Right lung (tissue), 10 donors: ENCODE measurements at places on chromosomes 2 and 18. TPM values are rescaled to one million over a fixed set of nuclear protein-coding genes. Genes with fewer than 3 reads are reported as not detected.

The CCDC178 gene
- 2.0 TPM for polyA plus RNA-seq

The LIPG gene
- 22.9 TPM for polyA plus RNA-seq

The ABCB11 gene
- polyA plus RNA-seq: not detected

The LINC00305 gene
- 0.46 TPM for polyA plus RNA-seq

The CAPG gene
- 51.9 TPM for polyA plus RNA-seq

DNA sequence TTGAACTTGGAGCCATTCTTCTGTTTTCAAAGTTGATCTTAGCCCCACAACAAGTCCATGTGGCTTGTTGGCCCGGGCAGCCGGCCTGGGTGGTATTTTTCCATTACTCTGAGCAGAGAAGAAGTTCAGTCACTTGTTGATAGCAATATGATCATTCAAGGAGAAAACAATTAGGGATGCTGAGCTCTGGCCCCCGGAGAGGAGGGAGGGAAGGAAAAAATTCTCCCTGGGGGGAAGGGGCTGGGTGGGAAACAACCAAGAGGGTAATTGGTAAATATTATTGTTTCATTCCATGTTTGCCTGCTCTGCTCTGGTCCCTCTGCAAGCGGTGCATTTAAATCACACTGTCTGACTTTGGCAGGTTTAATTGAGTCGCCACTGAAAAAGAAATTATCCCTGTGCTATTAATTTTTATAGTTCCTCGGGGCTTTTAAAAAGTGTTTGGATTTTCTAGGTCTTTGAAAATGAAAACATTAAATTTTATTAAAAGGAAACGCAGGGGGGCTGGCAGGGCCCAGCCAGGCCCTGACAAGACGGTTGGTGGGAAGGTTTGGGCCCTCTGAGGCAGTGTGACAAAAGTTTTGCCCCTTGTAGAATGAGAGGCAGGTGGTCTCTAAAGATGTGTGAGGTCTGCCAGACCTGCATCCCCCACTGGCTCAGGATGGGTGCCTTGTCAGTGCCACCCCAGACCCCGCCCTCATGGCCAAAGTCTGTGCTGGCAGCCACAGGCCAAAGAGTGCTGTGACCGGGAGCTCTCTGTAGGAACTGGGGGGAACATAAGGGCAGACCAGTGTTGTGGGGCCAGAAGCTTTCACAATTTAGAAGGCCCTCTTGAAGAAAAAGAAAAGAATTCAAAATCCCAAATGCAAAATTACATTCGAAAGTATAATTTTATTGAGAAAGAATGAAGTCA is 52.5 kb upstream of the SLC14A2 start:
- no peak for DNase-seq

GRCh38 chr2:75023666-75024455 is 65.4 kb downstream of the POLE4 start:
- no peak for DNase-seq

- no peak for DNase-seq
These were observed 40.5 kb downstream of the HS6ST1 start for GRCh38 chr2:128277961-128278681.

DNA sequence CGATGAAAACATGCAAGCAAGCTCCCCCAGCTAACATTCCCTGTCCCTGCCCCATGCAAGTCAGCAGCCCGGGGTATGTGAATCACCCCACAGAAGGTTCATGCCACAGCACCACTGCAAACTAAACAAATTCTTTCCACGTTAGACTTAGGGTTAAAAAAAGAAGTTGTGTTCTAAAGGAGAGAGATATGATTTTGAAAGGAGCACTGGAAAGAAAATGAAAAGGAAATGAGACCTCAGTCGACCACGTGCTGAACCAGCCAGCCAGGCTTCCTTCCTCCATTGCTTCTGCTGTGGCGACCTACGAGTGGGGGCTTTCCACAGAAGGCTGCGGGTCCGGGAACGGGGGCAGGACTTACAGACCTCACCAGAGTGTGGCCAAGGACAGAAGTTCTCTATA is 52.0 kb downstream of the ARL4C start:
- no peak for DNase-seq

DNA sequence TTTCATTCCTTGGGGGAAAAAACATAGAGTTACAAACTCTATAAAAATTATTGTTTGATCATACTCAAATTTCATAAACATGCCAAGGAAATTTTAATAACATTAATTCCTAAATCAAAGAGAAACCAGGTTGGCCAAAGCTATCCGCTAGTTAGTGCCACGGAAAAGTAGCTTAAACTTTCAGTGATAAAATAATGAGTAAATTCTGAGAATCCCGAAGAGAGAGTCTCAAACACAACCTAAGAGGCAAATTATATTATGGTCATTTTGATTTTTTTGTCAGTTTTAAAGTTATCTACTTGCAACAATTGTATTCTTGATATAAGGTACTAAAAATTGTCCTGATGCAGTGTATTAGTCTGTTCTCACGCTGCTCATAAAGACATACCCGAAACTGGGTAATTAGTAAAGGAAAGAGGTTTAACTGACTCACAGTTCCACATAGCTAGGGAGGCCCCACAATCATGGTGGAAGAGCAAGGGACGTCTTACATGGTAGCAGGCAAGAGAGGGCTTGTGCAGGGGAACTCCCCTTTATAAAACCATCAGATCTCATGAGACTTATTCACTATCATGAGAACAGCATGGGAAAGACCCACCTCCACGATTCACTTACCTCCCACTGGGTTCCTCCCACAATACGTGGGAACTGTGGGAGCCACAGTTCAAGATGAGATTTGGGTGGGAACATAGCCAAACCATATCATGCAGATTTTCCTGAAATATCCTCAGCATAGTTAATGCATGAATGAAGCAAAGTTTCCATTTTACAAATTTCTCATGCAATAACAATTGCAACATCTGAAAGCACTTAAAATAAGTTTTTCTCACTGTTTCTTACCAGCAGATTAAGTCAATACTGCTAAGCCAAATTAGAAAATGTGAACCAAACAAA is 205.9 kb upstream of the STK17B start:
- DNase-seq: no peak

- DNase-seq: no peak
These were observed 220.6 kb downstream of the SETBP1 start for GRCh38 chr18:44901283-44901682.

DNA sequence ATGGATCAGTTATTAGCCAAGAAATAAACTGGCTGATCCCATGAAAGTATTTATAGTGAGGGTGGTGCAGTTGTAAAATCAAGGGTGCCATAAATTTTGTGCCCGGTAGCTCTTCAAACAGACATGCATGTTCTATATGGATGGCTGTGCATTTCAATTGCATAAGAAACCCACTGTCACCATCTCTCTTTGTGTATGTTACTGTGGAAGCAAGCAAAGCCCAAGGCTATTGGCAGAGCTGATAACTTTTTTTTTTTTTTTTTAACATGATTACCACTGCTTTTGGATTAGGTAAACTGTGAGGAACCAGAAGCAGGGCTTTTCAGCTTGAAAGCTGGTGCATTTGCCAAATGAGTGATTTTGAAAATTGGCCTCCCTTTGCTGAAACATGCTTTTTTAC is 332.6 kb downstream of the SOX11 start:
- DNase-seq: no peak

- DNase-seq: no peak
These were observed 305.0 kb upstream of the NRP2 start for GRCh38 chr2:205377324-205377723.

GRCh38 chr2:36820942-36821605 is 124.6 kb downstream of the VIT start:
- DNase-seq: no peak

DNA sequence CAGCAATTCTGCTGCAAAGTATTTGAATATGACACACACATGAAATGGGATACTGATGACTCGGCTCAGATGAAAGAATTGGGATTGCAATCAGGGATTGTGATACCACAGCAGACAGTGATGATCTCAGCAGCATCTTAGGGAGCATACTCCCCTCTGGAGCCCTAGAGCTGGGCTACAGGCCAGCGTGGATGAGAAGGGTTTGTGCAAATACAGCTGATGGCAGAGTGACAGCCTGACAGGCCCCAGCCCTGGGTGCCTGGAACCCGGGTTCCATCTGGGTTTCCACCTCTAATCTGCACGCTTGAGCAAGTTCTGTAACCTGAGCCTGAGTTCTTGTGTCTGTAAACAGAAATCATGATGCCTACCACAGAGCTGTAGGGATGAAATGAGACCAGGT is 418.0 kb downstream of the LRATD1 start:
- no peak for DNase-seq

GRCh38 chr2:187548656-187549055 is 5.6 kb downstream of the TFPI start:
- DNase-seq: no peak

GRCh38 chr2:75276093-75277029 is 77.0 kb upstream of the TACR1 start:
- DNase-seq: no peak

DNA sequence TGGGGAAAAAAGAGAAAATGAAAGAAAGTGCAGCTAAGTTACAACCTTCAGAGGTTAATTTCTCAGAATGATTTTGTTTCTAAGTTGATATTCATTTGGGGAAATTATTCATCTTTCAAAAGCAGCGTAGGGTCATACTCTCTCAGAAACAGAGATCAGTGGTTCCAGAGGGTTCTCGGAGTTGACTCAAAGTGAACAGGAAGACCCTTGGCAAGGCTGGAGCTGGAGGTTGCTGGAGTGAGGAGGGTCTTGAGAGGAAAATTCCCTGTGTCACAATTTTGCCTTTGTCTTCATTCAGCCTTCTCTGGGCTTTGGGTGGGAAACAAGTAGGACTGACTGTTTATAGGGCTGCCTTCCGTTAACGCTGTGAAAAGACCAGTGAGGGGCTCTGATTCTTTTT is 168.2 kb downstream of the ICOS start:
- DNase-seq: no peak

DNA sequence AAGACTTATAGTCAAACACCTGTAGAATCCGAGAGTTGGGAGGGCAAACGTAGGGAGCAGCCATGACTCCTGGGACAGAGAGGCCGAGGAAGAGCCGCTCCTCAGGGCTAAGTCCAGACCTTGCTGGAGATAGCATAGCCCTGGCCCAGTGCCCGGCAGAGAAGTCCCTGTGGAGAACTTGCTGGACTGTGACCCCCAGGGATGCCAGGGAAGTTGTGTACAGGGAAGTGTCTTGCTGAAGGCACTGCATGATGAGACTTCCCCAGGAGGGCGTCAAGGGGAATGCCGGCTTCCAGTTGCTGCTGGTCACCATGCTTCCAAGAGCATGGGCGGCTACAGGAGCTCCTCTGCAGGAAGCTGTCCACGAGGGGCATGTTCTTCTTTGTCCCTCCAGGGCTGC is 8.6 kb upstream of the CNDP1 start:
- no peak for DNase-seq

GRCh38 chr18:78935406-78935805 is 44.2 kb upstream of the SALL3 start:
- DNase-seq: no peak

GRCh38 chr2:167509586-167509985 is 621.3 kb downstream of the XIRP2 start:
- no peak for DNase-seq

DNA sequence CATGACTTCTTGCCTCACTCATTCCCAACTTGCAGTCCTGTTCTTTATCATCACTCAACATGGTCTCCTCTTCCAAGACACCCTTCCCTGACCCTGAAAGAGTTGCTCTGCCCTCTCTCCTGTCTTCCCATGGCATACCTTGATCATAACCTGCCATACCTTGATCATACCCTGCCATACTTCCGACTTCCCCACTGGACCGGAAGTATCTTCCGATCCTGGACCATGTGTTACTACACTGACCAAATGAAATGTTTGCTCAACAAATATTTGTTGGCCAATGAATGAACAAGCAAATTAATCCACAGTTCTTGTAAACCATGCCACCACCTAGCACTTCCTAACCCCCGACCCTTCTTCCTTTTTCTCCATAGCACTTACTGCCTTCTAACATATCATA is 60.9 kb upstream of the ZNF397 start:
- DNase-seq: no peak

- DNase-seq: no peak
These were observed 17.0 kb downstream of the SNED1 start for GRCh38 chr2:241015439-241015838.

DNA sequence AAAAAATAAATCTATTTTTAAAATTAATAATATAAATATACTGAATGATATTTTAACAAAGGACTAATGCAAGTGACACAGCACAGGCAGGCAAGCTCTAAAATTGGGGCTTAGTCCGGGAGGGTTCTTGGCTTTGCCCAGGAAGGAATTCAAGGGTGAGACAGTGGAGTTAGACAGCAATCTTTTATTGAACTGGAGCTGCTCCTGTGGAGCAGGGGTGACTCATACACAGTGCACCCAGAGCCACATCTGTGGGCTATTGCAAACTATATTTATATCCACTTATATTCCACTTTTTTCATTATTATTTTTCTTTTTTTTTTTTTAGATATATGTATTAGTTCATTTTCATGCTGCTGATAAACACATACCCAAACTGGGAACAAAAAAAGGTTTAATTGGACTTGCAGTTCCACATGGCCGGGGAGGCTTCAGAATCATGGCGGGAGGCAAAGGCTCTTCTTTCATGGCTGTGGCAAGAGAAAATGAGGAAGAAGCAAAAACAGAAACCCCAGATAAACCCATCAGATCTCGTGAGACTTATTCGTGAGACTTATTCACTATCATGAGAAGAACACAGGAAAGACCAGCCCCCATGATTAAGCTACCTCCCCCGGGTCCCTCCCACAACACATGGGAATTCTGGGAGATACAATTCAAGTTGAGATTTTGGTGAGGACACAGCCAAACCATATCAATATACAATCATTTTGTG is 437.1 kb downstream of the BCL11A start:
- no peak for DNase-seq

DNA sequence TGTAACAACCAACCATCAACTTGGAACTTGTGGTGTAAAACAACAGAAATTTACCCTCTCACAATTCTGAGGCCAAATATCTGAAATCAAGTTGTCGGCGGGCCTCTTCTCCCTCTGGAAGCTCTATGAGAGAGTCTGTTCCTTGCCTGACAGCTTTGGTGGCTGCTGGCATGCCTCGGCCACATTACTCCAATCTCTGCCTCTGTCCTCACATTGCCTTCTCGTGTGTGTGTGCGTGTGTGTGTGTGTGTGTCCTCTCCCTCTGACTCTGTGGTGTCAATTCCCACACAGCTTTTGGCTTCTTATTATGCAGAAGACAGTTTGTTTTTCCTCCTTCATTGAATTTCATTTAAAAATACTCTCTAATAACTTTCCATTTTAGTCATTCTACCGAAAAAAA is 50.4 kb downstream of the ZDBF2 start:
- DNase-seq: no peak

DNA sequence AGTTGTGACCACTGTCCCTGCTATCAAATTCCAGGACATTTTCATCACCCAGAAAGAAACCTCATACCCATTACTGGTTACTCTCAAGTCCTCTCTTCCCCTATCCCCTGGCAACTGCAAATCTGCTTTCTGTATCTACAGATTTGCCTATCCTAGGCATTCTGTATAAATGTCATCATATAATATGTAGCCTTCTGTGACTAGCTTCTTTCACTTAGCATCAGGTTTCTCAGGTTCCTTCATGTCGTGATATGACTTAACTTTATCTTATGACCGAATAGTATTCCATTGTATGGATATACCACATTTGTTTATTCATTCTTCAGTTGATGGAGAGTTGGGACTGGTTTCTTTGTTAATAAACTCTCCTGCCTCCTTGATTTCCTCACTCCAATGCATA is 60.5 kb downstream of the PMAIP1 start:
- DNase-seq: no peak
